ENCODE measurements at places on chromosomes 1 and 21. TPM values are rescaled to one million over a fixed set of nuclear protein-coding genes. Genes with fewer than 3 reads are reported as not detected.

FCRL2 gene
- not detected for total RNA-seq

RPAP2 gene
- 27.4 TPM for total RNA-seq

IGSF8 gene
- 12.5 TPM for total RNA-seq

DNA sequence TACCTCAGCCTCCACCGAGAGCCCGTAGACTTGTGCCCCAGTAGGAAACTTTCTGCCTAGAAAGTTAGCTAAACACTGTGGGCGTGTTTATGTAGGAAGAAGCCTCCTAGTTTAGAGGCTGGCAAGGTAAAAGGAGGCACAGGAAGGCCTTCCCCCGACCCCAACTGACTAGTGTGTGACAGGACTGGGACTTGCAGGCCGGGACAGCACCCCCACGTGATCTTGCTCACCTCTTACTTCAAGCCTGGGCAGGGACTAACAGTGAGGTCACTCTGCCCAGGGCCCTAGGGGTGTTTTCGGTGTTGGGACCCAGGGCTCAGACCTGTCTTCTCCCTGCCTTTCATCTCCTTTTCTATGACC, 392 bp upstream of the TAGLN2 start:
- H3K27ac ChIP-seq, result peak overlapping the region; percentile 100
- no peaks in the 10 kb centered on the region for H3K27me3 ChIP-seq
- H3K36me3 ChIP-seq, result peaks cover 26% of the 10 kb centered on the region
- DNase-seq, result peak; percentile 47

PCSK9 gene
- total RNA-seq, result 58.6 TPM

- H3K4me1 ChIP-seq, result peaks cover 11% of the 10 kb centered on the region
- H3K27ac ChIP-seq, result peak overlapping the region; percentile 77
- peak overlapping the region; percentile 76 for H3K4me3 ChIP-seq
- peak; percentile 44 for DNase-seq
Measured at GRCh38 chr1:244653439-244654107, 647 bp downstream of the DESI2 start.

- DNase-seq, result no peak
- peaks cover 4% of the 10 kb centered on the region for H3K4me1 ChIP-seq
- H3K36me3 ChIP-seq, result no peaks in the 10 kb centered on the region
- H3K4me3 ChIP-seq, result no peak overlapping the region
- no peak overlapping the region for H3K27ac ChIP-seq
Measured at GRCh38 chr1:9278116-9278515, 14.6 kb upstream of the SPSB1 start.

NCF2 gene
- total RNA-seq, result 0.38 TPM

KCNJ6 gene
- total RNA-seq, result 0.07 TPM

Data from K562 (cell line).